ENCODE measurements at places on chromosomes 12 and 14.

DNA sequence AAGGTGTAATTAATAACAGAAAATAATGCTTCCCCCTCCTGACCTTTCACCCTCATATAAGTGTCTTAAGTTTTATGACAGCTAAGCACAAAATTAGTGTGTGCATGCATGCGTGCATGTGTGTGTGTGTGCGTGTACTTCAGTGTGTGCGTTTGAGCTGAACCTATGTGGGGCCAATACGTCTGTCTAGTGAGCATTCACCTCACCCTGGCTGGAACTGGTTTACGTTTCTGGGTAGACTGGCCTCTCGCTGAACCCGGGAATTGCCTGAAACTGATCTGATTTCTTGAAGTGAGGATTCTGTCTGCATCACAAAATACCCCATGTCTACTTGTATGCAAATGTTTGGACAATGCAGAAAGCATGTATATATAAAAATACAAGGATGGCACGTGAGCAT is 68.2 kb upstream of the TBX3 start:
- DNase-seq: no peak

- no peak for DNase-seq
Measured at GRCh38 chr12:112924986-112925385, 13.3 kb upstream of the OAS3 start.

DNA sequence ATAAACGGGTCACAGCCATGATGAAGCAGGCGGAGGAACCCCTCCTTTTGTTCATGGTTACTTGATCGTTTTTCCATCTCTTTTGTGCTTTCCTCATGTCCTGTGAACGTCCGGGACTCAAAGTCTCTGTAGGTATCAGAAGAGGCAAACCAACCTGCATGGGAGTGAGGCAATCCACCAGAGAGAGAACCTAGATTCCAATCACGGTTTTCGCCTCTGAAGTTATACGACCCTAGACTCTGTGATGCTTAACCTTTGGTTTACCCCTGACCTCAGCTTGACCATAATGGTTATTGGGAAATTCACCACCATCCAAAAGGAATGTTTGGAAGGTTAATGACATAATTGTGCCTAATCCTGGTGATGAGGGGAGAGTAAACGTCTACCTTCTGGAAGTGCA is 186.8 kb upstream of the PRICKLE1 start:
- no peak for DNase-seq

DNA sequence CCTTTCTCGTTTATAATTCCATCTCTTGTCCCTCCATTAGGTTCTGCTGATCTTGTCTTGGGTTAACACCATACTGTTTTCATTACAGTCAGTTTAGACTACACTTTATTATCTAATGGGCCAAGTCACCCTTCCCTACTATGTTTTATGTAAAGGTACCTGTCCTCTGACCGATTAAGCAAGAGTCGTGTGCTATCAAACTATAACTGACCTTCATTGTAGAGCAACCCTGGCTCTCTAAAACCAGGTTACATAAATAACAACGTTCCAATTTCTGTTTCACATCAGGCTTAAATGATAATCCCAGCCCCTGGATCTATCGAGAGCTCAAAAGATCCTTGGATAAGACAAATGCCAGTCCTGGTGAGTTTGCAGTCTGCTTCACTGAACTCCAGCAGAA is 16.7 kb downstream of the OAS2 start:
- DNase-seq: no peak

- DNase-seq: no peak
Measured at GRCh38 chr12:19002216-19002615, 127.3 kb upstream of the PLEKHA5 start.

GRCh38 chr12:53644133-53644532 is 18.0 kb upstream of the ATF7 start:
- no peak for DNase-seq
